Activated CD4-positive, alpha-beta T cell treated with anti-CD3 and anti-CD28 coated beads, Interleukin-2, amount 50 U/mL, for 1 hour (primary cell): ENCODE measurements at places on chromosomes 13 and 19.

DNA sequence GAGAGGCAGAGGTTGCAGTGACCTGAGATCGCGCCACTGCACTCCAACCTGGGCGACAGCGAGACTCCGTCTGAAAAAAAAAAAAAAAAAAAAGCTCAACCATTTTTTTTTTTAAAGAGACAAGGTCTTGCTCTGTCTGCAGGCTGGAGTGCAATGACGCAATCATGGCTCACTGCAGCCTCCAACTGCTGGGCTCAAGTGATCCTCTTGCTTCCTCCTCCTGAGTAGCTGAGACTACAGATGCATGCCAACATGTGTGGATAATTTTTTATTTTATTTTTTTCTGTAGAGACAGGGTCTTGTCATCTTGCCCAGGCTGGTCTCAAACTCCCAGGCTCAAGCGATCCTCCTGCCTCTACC lies 10.3 kb downstream of the EHD2 start:
- no peak for DNase-seq

DNA sequence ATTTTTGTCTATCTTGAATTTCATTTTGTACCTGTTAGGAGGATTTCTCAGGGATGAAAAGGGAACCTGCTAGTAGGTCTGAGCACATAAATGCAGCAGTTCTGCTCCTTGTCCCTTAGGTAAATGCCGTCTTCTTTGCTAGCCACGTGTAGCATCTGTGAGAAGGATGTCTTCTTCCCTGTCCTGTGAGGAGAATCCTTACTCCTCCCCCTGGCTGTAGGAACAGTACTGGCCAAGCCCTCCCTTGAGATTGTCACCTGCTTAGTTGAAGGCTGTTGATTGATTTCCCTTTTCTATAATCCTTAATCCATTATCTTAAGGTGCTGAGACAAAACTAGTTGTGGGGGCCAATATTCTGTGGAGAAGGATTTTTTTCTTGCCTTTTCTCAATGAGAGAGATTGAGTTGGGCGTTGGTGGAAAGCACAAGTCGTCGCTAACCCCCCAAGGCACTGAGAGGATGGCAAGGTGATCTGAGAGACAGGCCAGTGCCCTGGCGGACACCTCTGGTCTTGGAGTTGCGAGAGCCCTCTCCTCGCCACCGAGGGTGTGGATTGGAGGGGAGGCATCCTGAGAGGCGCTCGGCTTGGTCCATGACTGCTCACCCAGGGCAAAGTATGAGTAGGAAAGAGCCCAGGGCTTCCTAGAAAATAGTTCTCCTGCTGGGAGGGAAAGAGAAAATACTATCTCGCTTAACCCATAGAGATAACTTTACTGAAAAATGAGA lies 216.7 kb downstream of the ATP8A2 start:
- DNase-seq, result no peak

DNA sequence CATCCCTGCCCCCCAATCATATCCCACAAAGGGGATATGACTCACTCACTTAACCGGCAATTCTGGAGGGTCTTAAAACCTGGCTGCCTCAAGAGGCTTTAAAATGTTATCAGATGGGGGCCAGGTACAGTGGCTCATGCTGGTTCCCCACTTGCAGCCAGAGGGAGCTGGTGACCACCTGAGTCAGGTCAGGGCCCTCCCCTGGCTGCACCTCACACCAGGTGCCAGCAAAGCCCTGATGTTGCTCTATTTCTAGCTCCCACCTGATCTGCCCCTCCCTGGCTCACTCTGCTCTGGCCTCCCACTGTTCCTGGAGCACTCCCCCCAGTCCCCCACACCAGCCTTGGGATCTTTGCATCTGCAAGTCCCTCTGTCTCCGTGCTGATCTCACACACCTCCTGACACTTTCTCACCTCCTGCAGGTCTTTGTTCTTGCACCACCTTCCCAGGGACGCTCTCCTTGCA lies 14.2 kb downstream of the HPN start:
- no peak for DNase-seq

DNA sequence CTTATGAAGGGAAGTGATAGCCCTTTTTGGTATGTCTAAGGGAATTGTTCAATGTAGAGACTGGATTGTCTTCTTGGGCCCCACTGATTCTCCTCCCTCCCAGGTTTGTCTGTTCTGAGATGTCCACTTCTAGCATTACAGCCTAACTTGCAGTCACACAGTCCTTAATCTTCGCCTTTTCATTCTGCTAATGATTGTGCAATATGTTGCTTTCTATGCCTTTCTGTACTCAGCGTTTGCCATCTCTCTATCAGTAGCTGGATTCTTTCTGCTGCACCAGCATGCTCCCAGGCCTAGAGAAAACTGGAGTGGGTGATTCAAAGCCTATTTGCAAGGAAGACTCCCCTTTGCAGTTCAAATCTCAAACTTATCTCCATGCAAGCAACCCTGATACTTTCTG lies 307.5 kb upstream of the DACH1 start:
- DNase-seq, result no peak

GRCh38 chr19:45782820-45783785 lies 813 bp upstream of the DMPK start:
- no peak for DNase-seq

GRCh38 chr19:35949131-35949530 lies 13.0 kb downstream of the LRFN3 start:
- no peak for DNase-seq

- DNase-seq, result no peak
Observed at GRCh38 chr13:99075268-99076191, 97.7 kb upstream of the DOCK9 start.

GRCh38 chr19:44666852-44667556 lies 4.3 kb upstream of the CEACAM19 start:
- DNase-seq, result no peak

GRCh38 chr19:48239582-48240141 lies 16.1 kb downstream of the CARD8 start:
- no peak for DNase-seq

GRCh38 chr19:14826006-14826405 lies 9.0 kb downstream of the OR7A5 start:
- DNase-seq, result no peak

- DNase-seq, result no peak
Observed at GRCh38 chr19:39399668-39400050, 7.0 kb upstream of the ZFP36 start.

DNA sequence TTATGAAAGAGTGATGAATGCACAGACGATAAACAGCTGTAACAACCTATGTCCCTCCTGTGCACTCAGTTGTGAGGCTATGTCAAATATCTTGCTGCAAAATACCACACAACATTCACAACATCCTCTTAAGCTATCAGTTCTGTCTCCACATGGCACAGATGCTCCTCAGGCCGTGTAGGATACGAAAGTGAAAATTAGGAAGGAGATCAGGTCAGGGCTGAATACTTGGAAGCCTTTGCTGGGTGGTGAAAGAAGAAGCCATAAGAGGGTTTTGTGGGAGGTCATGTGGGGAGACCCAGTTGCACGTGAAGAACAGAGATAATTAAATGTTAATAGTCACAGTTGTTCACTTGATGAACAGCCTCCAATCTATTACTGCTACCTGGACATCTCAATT lies 58.9 kb downstream of the RXFP2 start:
- DNase-seq, result no peak

GRCh38 chr19:39064405-39064804 lies 19.8 kb upstream of the ACP7 start:
- DNase-seq, result no peak

DNA sequence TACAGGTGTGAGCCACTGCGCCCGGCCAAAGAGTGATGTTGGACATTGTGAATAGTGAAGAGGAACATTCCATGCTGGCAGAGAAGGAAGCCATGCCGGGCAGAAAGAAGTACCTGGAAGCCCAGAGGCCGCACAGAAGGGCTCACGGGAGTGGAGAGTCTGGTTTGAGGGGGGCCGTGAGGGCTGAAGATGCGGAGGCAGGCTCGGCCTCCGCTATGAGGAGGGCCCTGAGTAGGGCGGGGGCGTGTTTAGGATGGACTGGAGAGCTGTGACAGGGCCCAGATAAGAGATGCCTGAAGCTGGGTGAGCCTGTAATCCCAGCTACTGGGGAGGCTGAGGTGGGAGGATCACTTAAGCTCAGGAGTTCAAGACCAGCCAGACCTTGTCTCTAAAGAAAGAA lies 1.6 kb downstream of the JOSD2 start:
- DNase-seq, result no peak

GRCh38 chr13:51096131-51096530 lies 14.9 kb downstream of the C13orf42 start:
- DNase-seq, result no peak

DNA sequence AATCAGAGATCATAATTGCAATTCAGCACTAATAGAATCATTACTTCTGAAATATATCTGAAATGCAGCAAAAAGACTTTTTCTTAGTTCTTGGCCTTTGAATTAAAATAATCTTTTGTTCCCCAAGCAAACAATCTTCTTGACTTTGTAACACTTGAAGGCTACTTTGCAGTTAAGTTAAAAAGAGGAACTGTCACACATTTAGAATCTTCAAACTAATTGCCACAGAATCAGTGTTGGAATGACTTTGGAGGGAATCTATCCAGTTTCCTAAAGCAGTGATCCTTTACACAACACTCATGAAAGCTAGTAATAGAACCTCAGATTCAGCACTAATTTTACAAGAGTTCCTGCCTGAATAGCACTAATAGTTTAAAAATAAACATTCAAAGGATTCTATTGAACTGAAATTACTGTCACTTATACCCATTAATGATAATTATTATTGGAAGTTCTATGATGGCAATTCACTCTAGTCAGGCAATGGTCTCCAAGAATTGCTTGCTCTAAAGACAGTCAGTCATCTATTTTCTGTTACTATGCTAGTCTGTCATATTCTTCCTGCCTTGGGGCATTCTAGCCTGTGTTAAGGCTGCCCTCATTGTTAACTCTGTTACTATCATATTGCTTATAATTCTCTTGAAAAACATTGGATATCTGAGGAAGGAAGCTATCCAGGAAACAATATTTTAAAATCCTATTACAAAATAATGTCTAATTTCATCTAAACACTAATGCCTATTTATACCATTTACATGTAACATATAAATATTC lies 362.4 kb downstream of the DIAPH3 start:
- DNase-seq, result no peak

GRCh38 chr19:1935484-1936208 lies 5.3 kb upstream of the CSNK1G2 start:
- DNase-seq, result no peak
